ENCODE measurements at places on chromosomes 6 and 20. TPM values are rescaled to one million over a fixed set of nuclear protein-coding genes. Genes with fewer than 3 reads are reported as not detected.
A peak's percentile ranks its signal among the peaks of the same experiment; 100 is the strongest.

GRCh38 chr6:85460921-85461797 lies 11.3 kb downstream of the NT5E start:
- peak; percentile 59 for DNase-seq

- DNase-seq = no peak
These were observed 12.6 kb downstream of the TCP11 start for GRCh38 chr6:35128496-35128895.

GRCh38 chr20:57555457-57556184 lies 5.3 kb upstream of the PCK1 start:
- no peak for DNase-seq

Gene DUSP15
- not detected for total RNA-seq

Gene IMPG1
- total RNA-seq = not detected

Data from activated naive CD8-positive, alpha-beta T cell treated with anti-CD3 and anti-CD28 coated beads for 36 hours (primary cell).